ENCODE measurements at places on chromosomes 13 and 19.

GRCh38 chr13:63107179-63107943, 1691.7 kb upstream of the PCDH20 start:
- DNase-seq = no peak

- DNase-seq = no peak
Measured at GRCh38 chr19:682678-683320, 6.6 kb downstream of the FSTL3 start.

DNA sequence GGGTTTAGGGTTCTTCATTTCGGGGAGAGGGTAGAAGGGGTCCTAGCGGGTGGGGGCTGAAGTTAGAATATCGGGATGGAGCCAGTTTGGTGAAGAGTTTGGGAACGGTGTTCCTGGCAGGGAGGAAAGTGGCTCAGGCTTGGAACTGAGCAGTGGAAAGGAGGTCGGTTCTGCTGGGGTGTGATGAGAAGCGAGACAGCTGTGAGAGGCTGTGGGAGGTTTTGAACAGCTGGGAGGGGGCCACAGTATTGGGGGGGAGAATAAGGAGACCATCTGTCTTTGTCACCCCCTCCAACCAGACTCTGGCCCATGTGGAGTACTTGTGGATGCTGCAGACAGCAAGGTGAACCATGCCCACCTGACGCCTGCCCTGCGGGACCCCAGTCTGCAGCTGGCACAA, 1.0 kb upstream of the TM6SF2 start:
- DNase-seq = no peak

- DNase-seq = no peak
Measured at GRCh38 chr19:54724644-54725043, 402 bp downstream of the KIR3DL3 start.

DNA sequence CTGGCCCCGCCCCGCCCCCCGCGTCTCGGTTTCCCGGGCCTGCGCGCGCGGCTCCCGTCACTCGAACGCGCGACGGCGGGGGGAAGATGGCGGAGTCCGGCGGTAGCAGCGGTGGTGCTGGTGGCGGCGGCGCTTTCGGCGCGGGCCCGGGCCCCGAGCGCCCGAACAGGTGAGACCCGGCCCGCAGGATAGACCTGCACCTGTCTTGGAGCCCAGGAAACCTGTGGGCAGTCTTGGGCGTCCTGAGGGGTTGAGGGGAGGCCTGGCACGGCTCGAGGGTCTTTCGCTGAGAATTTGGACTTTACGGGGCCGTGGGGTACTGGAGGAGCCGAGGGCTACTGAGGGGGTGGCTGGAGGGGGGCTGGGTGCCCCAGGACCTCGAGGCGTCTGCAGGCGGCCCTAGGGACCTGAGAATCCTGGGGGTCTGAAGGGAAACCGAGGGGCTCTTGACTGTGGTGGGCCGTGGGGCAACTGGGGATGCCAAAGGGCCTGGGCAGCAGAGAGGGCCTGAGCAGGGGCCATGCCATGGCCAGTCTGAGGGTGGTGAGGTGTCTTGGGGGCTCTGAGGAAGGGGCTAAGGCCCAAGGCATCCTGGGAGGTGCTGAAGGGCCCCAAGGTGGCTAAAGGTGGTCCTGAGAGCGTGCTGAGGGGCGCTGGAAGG, at the start of gene KLHL26:
KLHL26 (plus strand) TSS at position 60 of the 661 bp plus-strand sequence; CDS start at position 87, 27 bp downstream.
- no peak for DNase-seq

GRCh38 chr13:99542788-99543406, 41.6 kb downstream of the TM9SF2 start:
- no peak for DNase-seq

- no peak for DNase-seq
Measured at GRCh38 chr19:10503002-10503789, at the start of gene KEAP1. TSS of gene KEAP1 (minus strand) at chr19:10503356. CDS start at chr19:10500033, 3,323 bp downstream.

DNA sequence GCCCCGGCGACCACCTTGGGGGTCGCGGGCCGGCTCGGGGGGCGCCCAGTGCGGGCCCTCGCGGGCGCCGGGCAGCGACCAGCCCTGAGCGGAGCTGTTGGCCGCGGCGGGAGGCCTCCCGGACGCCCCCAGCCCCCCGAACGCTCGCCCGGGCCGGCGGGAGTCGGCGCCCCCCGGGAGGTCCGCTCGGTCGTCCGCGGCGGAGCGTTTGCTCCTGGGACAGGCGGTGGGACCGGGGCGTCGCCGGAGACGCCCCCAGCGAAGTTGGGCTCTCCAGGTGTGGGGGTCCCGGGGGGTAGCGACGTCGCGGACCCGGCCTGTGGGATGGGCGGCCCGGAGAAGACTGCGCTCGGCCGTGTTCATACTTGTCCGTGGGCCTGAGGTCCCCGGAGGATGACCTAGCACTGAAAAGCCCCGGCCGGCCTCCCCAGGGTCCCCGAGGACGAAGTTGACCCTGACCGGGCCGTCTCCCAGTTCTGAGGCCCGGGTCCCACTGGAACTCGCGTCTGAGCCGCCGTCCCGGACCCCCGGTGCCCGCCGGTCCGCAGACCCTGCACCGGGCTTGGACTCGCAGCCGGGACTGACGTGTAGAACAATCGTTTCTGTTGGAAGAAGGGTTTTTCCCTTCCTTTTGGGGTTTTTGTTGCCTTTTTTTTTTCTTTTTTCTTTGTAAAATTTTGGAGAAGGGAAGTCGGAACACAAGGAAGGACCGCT, 729 bp downstream of the STK11 start:
- no peak for DNase-seq

DNA sequence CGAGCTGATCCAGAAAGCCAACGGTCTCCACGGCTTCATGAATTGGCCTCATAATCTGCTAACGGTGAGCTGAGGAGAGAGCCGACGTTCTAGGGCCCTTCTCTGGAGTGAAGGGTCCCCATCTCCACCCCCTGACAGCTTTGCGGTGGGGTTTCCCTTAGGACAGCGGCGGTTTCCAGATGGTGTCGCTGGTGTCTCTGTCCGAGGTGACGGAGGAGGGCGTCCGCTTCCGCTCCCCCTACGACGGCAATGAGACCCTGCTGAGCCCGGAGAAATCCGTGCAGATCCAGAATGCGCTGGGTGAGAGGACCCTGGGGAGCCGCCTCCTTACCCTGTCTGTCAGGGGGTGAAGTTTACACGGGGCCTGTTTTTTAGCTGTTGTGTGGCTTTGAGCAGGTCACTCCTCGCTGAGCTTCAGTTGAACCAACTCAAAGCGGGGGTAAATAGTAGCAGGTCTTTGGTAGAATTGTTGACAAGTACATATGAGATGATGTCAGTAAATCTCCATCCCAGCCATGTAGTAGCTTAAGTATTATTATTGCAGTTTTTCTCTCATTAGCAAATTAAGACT, 801 bp downstream of the QTRT1 start:
- DNase-seq = no peak

DNA sequence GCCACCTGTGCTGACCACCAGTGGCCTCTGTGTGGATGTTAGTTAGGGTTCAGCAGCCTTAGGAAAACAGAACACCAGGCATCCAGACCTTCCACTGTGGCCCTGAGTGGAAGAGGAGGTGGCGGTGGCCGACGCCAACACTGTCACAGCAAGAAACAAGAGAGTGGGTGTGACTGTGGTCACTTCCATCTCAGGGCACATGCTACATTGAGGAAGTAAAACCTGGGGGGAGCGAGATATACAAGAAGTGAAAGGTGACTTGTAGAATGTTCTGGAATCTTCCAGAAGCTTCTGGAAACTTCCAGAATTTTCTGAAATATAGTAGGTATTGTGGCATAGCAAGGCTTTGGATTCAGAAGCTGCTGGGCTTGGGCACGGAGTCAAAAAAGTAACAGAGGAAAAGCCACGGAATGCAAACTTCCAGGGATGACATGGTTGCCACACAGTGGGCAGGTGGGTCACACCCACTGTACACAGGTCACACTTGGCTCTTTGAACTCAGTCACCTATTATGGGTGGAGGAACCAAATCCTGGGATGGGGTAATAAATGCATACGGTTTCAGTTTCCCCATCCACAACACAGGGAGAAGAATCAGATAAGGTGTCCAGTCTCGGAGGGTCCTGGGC, 24.3 kb downstream of the GNG7 start:
- no peak for DNase-seq

GRCh38 chr13:99972190-99972731, 694 bp upstream of the ZIC5 start:
- DNase-seq = no peak

DNA sequence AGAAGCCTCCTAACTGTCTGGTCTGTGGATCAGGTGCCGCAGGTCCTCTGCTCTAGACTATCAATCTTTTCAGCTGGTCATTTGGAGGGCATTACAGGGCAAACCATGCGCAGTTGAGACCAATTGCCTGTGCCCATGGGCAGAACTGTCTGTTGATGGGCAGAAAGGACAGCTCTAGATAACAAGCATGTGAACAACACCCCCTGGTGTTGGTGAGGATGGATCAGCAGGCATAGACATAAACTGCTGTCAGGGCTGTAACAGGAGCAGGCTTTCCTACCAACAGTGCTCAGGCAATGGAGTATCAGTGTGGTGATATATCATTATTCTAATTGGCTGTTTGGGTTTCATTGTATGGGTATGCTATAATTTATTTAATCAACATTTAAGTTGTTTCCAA, 104.7 kb upstream of the KL start:
- DNase-seq = no peak

- DNase-seq = no peak
Measured at GRCh38 chr13:105139048-105139379, 1396.4 kb downstream of the EFNB2 start.

GRCh38 chr19:38168637-38169036, 55.4 kb downstream of the DPF1 start:
- no peak for DNase-seq

DNA sequence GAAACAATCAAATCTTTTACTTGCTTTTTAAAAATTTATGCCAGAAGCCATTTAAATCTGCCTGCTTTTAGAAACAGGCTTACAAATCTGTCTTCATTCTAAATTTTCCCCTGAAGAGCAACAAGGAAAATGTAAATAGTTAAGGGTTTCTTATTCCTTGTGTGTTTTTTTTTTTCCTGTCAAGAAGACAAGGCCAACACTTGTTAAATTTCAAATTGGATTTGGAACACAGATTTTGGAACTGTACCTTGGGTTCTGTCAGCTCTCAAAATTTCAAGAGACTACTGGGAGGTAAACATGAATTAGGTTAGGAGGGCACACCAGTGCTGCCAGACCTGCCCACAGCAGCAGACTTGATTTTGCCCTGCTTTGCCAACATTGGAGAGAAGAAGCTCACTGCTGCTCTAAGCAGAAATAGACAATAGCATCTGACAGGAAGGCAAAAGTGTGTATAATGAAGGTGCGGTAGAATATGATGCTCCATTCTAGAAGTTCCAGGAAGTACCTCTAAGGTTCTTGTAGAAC, 121.7 kb downstream of the NHLRC3 start:
- no peak for DNase-seq

DNA sequence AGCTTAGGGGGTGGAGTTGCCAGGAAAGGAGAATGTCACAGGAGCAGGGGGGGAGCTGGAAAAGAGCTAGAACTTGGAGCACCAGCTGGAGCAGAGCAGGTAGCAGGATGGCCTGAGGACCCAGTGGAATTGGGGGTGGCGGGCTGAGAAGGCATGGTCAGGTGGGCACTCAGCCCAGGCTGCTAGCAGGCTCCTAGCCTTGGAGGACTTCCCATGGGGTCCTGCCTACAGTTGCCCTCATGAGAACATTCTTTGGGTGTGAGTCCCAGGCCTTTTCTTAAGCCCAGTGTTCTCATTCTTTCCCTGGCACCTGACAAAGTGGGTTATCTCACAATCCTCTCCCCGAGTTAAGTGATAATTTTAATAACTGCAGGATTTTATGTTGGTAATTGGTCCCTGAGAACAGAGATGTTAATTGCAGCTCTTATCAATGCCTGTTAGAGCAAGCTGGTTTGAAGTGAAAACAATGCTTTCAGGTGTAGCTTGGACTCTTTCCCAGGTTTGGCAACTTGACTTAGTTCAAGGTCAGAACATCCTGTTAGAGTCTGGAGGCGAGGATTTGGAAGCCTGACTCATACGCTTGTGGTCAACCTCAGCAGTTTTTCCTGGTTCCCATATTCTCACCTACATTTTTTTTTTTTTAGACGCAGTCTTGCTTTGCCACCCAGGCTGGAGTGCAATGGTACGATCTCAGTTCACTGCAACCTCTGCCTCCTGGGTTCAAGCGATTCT, 18.1 kb upstream of the OLFM4 start:
- no peak for DNase-seq

GRCh38 chr13:62556978-62557377, 1141.3 kb upstream of the PCDH20 start:
- no peak for DNase-seq

GRCh38 chr19:1826557-1827521, 14.8 kb upstream of the ATP8B3 start:
- DNase-seq = no peak

Measured in stimulated activated CD8-positive, alpha-beta memory T cell treated with anti-CD3 and anti-CD28 coated beads, Interleukin-15, amount 100 ng/mL, for 4 hours (primary cell).